Stimulated activated CD4-positive, alpha-beta T cell treated with anti-CD3 and anti-CD28 coated beads, Interleukin-2, amount 100 ng/mL, for 4 hours (primary cell): ENCODE measurements at places on chromosomes 2 and 18.

GRCh38 chr18:58544179-58544578 lies 84.7 kb downstream of the ALPK2 start:
- DNase-seq, result no peak

GRCh38 chr2:65368468-65368867 lies 63.9 kb downstream of the SPRED2 start:
- no peak for DNase-seq

GRCh38 chr2:178833382-178833781 lies 26.2 kb upstream of the TTN start:
- DNase-seq, result no peak

DNA sequence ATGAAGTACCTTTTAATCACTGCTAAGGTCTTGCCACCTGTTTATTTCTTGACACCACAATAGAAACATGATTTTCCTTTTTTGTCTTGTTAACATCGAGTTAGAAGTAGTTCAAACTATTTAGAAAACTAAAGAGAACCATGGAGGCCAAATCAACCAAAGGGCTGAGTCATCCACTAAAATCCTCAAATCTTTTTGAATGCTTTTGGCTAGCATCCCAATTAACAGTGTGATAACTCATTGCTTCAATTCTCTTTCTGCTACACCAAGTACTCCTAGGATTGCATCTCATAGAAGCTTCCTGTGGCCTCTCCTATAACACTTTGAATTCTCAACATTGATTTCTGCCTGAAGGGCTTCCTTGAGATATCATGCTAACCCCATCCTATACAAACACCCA lies 159.9 kb upstream of the MMADHC start:
- no peak for DNase-seq

GRCh38 chr2:11530864-11531465 lies 2.9 kb upstream of the GREB1 start:
- DNase-seq, result no peak

GRCh38 chr2:159795841-159796690 lies 1.9 kb downstream of the CD302 start:
- no peak for DNase-seq

DNA sequence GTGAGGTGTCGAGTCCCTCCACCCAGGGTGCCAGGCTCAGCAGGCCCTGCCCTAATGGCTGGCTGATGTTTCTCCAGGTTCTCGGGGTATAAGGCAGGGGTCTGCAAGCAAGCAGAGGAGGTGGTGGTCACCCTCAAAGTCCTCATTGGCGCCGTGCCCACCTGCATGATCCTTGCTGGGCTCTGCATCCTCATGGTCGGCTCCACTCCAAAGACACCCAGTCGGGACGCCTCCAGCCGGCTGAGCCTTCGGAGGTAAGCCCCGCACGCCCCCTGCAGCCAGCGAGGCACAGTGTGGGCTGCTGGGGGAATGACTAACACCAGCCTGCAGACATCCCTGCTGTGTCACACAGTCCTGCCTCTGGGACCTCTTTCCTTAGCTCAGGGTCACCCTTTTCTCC lies 14.1 kb downstream of the MFSD2B start:
- no peak for DNase-seq

GRCh38 chr2:225431105-225431863 lies 31.8 kb downstream of the NYAP2 start:
- DNase-seq, result no peak

GRCh38 chr18:12990641-12990966 lies 558 bp upstream of the CEP192 start:
- no peak for DNase-seq

DNA sequence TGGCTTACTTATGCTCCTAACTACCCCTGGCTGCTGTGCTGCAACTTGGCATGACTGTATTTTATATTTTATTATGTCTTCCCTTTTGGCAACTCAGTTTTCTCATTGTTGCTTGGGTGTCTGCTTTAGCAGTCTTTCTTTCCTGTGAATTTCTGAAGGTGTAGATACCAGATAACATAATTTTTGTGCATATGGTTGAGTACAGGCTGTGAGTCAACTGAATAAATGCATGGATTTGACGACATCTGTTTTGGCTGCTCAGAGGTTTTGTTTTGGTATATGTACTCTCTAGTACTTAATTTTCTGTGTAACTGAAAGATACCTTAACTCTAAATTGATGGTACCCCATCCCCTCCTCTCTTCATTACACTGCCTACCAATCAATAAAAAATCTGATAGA lies 303.1 kb downstream of the PTPRM start:
- DNase-seq, result no peak

GRCh38 chr2:17637131-17637906 lies 96.8 kb downstream of the VSNL1 start:
- no peak for DNase-seq

- DNase-seq, result no peak
These were observed 6.4 kb upstream of the CAPN14 start for GRCh38 chr2:31223749-31224148.

- no peak for DNase-seq
These were observed 185.0 kb downstream of the WDR7 start for GRCh38 chr18:56836173-56836572.

DNA sequence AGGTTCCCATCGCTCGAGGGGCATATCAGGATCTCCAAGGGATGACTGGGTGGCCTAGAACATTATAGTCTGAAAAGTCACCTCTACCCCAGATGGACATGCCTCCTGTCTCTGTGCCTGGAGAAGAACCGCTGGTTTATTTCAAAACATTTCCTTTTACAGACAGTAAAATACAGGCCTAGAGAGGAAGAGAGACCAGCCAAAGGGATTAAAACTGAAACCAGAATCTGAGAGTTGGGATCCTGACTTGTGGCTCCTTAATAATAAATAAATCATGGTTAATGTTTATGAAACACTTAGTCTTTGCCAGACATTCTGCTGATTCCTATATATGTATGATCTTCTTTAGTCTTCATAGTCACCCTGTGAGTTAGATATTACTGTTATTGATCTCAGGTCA lies 153.7 kb downstream of the DDX1 start:
- DNase-seq, result no peak

DNA sequence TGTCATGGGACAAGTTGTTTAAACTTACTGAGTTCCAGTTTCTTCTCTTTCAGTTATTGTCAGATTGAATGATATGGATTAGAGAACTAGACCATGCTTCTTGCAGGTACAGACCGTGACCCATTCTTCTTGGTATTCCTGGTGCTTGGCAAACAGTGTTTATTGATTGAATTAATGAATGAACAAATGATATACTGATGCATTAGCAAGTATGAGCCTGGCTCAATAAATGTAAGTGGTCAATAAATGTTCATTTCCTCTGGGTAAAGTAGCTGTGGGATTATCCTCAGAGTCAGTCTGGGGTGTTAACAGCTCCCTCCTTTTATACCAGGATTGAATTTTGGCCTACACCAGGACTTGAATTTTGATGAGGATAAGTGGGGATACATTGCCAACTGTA lies 160.2 kb downstream of the ZEB2 start:
- DNase-seq, result no peak

DNA sequence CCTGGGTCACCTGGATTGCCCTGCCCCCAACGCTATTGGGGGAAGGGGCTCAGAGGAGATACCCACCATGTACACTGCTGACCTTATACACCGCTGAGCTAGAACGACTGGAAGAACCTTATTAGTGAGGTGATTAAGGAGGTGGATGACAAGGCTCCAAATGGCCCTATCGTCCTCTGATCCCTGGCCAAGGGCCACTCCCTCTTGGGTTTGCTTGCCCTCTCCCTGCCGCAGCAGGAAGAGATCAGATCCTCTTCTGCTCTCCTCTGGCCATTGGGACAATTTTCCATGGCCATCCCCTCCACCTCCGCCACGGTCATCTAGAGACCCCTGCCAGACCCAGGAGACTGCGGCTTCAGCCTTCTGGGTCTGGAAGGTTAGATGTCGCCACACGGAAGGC lies 1.2 kb downstream of the ZNF514 start:
- DNase-seq, result no peak

GRCh38 chr2:35864141-35864540 lies 491.4 kb upstream of the CRIM1 start:
- no peak for DNase-seq

DNA sequence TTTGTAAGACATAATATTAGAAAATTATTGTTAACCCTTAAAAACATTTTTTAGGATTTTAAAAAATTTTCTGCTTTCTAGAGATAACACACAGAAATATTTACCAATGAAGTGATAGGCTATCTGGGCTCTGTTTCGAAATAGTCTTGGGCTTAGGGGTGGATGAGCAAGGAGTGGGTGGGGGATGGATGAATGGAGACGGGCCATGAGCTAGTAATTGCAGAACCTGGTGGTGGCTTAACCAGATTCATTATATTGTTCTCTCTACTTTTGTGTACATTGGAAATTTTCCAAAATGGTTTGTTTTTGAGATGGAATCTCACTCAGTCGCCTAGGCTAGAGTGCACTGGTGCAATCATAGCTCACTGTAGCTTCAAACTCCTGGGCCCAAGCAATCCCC lies 89.6 kb downstream of the TCF7L1 start:
- DNase-seq, result no peak

DNA sequence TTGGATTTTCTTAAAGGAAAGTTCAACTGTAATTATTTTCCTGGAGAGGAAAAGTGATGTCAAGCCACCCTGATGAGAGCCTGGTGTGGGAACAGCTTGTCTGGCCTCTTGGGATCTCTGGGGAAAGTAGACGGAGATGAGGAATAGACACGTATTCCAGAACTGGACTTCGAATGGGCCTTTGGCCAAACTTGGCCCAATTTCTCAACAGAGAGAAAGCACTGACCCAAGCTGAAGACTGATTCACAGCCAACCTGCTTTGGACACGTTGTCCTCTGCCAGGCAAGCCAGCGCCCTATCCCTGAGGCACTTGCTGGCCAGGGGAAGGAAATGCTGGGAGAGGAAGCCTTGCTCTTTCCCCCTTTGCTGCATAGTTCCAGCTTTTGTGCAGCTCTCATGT lies 70.8 kb upstream of the CTAGE1 start:
- no peak for DNase-seq

DNA sequence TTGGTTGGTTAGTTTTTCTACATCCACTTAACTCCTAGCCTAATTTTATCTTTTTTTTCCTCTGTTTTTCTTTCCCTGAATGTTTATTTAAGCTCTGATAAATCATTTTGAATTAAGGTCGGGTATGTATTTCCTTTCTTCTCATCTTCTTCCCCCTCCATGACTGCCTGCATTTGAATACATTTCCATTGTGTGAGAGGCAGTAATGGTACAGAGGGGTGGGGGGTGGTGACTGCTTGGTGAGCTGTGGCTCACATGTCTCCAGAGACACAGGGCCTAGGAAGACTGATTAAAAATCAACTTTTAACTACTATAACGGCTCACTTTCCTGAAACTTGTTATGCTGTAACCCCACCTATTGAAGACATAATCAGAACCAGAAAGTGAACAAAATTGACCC lies 58.0 kb downstream of the NEDD4L start:
- DNase-seq, result no peak

DNA sequence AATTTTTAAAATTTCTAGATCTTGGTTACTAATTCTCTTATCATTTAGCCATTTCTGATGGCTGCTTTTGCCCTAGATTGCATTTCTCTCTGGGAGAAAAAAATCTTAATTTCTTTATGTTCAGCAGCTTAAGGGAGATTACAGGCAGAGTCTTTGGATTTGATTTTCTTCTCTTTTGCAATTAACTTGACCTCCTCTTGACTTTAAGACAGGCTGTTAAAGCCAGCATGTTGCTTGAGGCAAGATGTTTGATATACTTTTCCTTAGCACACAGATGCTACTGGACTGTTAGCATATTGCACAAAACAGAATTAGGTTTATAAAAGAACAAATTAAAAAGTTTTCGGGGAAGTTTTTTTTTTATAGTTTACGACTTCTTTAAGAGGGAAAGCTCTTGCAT lies 50.0 kb downstream of the XRCC5 start:
- DNase-seq, result no peak

- no peak for DNase-seq
These were observed 65.8 kb downstream of the RTP5 start for GRCh38 chr2:241935314-241935713.

DNA sequence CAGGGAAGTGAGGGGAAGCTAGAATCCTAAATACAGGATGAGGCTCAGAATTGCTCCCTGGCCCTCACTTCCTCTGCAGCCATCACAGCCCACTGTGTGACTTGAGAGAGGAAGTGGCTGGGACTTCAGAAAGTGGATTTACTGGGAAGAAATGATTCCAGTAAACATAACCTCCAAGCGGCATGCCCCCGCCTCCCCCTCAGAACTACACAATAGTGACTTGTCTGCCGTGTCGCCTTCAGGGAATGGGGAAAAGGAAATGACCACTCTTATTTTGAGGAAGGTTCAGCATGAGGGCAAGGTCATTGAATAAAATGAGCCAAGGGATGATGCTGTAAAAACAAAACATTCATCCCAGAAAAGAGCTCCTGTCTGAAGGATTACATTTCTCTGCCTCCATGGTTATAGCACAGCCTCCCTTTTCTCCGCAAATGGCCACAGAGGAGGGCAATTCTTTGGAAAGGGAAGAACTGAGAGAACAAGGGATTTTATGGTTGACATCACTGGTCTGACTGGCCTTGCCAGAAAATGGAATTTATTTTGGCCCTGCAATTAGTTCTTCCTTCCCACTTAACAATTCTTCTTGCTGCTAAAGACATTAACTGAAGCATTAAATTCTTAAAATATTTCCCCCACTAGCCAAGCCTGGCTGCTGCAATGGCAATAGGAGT lies 78.9 kb upstream of the DAPL1 start:
- no peak for DNase-seq

DNA sequence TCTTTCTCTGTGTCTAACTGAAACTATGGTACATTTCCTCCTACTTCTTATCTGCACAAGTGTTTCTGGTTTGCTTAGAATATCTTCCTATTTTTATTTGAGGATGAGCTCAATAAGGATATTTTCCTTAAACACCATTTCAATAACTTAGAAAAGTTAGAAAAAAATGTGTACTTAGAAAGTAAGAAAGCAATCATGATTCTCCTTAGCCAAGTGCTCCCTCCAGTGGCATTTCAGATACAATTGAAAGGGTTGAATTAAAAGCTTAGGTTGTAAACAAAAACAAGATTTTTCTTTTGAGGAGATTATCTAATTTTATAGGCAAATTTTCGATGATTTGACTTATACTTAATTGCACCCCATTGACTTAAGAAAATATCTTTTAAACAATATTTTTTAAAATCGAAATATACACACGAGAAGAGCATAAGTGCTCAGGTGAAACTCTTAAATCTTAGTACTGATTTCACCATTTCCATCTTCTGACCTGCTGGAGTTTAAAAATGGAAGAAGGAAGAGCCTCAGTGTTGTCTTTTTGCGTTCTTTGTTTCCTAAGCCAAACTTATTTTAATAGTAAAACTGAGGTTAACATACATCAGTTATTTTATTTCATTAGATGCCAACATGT lies 26.9 kb downstream of the C18orf63 start:
- peak; percentile 9 for DNase-seq

- no peak for DNase-seq
These were observed 79.0 kb upstream of the ACAA2 start for GRCh38 chr18:49892148-49892924.
